ENCODE measurements at places on chromosomes 11 and 22. TPM values are rescaled to one million over a fixed set of nuclear protein-coding genes. Genes with fewer than 3 reads are reported as not detected.

The HIRA gene
- 16.1 TPM for total RNA-seq

GRCh38 chr11:61454520-61454919 lies 24.6 kb downstream of the SDHAF2 start:
- H3K27me3 ChIP-seq, result no peaks in the 10 kb centered on the region
- peaks cover 12% of the 10 kb centered on the region for H3K36me3 ChIP-seq
- no peaks in the 10 kb centered on the region for H3K4me1 ChIP-seq

The PYGM gene
- total RNA-seq, result 1.1 TPM

- no peak for DNase-seq
- H3K4me1 ChIP-seq, result no peaks in the 10 kb centered on the region
- no peak overlapping the region for H3K4me3 ChIP-seq
- H3K27me3 ChIP-seq, result peaks cover 43% of the 10 kb centered on the region
- no peak overlapping the region for H3K27ac ChIP-seq
These were observed 38.6 kb downstream of the KCNQ1 start for GRCh38 chr11:2483426-2483825.

DNA sequence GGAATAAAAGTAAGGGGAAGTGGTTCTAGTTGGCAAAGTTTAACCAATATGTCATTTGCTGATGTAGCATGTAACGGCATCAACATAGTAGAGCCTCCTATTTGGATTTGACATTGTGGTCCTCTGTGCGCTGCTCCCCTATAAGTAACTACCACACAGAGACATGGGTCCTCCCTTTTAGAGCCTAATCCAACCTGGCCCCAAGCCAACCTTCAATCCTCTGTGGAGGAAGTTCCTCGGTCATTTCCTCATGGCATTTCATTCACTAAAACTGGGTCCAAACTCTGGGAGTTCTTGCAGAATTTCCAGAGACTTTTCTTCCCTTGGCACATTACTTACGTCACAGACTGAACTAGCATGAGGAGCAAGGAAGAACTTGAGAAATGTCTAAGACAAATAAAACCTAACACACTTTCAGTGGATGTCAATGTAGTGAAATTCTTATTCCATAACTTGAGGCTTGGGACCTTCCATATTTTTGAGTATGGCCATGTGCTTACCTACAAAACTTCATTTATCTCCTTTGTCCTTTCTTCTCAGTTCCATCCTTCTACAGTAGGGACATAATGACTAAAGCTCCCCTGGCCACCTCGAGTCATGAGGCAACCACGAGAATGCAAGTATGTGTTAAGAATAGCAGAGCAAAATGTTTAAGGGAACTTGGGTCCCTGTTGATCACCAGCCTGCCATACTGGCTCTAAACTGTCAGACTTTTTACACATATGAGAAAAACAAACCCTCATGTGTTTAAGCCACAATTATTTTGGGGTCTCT lies 34.7 kb downstream of the MMP20 start:
- H3K4me1 ChIP-seq, result peaks cover 17% of the 10 kb centered on the region
- no peak overlapping the region for H3K4me3 ChIP-seq
- H3K27ac ChIP-seq, result no peak overlapping the region
- no peaks in the 10 kb centered on the region for H3K36me3 ChIP-seq
- DNase-seq, result no peak
- H3K27me3 ChIP-seq, result peaks cover 15% of the 10 kb centered on the region

DNA sequence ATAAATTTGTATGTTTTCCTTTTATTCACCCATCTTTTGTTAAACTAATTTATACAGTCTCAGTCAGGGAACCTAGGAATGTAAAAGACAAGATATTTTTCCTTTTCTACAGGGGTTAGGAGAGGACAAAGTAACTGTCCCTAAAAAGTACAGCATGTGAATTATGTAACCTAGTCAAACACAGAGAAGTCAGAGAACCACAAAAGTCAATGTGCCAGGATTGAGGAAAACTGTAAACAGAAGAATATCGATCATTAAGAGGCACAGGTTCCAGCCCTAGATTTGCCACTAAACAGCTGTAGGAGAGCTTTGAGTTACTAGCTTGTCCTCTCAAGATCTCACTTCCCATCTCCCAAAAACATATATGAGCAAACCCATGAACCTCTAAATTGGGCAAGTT lies 550.9 kb upstream of the FAT3 start:
- no peaks in the 10 kb centered on the region for H3K27me3 ChIP-seq
- no peak overlapping the region for H3K27ac ChIP-seq
- DNase-seq, result no peak
- no peaks in the 10 kb centered on the region for H3K4me1 ChIP-seq

- H3K36me3 ChIP-seq, result no peaks in the 10 kb centered on the region
- H3K4me1 ChIP-seq, result peaks cover 3% of the 10 kb centered on the region
- no peak for DNase-seq
- no peaks in the 10 kb centered on the region for H3K27me3 ChIP-seq
These were observed 39.7 kb downstream of the DEUP1 start for GRCh38 chr11:93370260-93370659.

DNA sequence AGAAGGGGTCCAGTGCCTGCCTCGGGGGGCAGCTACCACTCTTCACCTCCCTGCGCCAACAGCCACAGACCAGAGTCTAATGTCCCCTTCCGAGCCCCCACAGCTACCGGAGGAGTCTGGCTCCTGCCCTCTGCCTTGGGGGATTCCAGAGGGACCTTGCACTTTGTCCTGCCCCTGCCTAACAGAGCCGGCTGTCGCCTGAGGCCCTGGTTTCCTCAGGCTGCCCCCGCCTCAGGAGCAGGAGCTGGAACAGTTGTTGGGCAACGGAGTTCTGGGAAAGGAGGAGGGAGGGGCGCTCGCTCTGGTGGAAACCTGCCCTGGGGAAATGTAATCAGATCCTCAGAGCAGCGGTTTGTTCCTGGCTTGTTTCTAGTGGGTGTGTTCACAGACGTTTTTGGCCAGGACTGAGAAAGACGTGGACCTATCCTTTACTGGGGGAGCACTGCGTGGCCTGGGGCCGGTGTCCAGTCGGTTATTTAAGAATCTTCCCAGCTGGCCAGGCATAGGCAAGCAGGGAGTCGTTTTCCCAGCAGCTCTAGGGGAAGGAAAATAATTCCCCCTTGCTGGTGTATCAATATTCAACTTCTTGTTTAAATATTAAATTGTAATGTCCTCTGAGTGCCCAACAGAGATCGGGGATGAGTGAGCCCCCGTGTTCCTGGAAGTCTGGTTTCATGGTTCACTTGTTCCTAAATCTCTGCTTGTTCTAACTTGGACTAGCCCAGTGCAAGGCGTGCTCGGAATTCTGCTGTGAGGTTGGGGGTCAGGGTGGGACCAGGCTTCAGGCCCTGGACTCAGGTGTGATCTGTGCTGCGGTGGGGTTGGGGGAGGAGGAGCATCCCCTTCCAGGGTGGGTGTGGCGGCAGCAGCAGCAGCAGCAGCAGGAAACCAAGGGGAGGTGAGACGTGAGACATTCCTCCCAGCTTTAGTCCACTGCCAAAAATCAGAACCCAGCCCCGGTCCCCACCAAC lies 32.1 kb downstream of the A4GALT start:
- H3K27ac ChIP-seq, result peak overlapping the region; percentile 52
- H3K36me3 ChIP-seq, result no peaks in the 10 kb centered on the region
- no peaks in the 10 kb centered on the region for H3K27me3 ChIP-seq
- DNase-seq, result peak; percentile 83
- H3K4me3 ChIP-seq, result no peak overlapping the region

DNA sequence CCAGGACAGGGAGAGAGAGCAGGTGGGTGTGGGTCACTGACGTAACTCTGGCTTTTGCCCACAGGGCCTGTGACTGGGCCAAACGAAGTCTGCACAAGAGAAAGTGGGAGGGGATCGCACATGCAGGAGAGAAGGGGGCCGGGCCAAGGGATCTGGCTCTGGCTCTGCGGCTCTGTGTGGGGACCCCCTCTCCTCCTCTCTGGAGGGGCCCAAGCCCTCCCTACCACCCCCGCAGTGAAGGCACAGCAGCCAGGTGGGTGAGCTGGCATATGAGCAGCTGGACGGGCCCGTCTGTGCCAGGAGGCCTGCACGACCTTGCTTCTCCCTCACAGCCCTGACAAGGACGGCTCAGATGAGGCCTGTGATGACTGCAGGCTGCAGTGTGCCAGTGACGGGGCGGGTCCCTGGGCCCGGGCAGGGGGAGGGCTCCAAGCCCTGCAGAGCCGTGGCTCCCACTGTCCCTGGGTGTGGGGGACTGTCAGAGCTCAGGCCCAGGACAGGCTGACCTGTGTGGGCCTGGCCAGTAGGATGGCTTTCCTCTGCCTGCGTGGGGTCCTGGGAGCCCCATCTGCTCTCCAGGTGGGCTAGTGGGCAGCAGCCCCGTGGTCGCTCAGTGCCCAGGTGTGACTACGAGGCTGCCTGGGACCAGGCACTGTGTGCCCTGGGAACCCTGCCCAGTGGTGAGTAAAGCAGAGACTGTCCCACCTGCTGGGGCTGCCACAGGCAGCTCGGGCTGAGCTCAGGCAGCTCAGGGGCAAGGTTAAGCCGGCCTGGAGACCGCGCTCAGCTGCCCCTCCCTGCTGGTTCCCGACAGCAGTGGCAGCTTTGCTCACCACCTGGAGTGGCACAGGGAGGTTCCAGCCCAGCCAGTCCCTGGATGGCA lies 22.2 kb downstream of the MRGPRG start:
- peak; percentile 55 for DNase-seq
- H3K4me1 ChIP-seq, result no peaks in the 10 kb centered on the region

The HIC2 gene
- 35.4 TPM for total RNA-seq

The MMP27 gene
- total RNA-seq, result not detected

DNA sequence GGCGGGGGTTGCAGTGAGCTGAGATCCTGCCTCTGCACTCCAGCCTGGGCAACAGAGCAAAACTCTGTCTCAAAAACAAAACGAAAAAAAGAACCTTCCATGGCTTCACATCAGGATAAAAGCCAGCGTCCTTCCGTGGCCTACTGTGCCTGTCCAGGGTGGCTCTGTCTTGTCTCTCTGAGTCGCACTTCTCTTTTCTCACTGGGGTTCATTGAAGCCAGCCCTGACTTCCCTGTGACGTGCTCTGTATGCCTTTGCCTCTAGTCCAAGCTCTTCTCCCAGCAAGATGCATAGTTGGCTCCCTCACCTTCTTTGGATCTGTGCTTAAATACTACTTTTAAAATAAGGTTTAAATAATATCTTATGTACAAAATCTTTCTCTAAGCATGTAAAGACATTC lies 11.6 kb downstream of the ATXN10 start:
- H3K27ac ChIP-seq, result no peak overlapping the region
- no peaks in the 10 kb centered on the region for H3K4me1 ChIP-seq
- no peaks in the 10 kb centered on the region for H3K27me3 ChIP-seq
- DNase-seq, result no peak

GRCh38 chr11:121418625-121419114 lies 33.4 kb upstream of the SORL1 start:
- H3K4me1 ChIP-seq, result no peaks in the 10 kb centered on the region
- DNase-seq, result no peak
- H3K27ac ChIP-seq, result no peak overlapping the region
- H3K4me3 ChIP-seq, result no peak overlapping the region

- H3K27ac ChIP-seq, result no peak overlapping the region
- H3K36me3 ChIP-seq, result no peaks in the 10 kb centered on the region
- H3K4me1 ChIP-seq, result no peaks in the 10 kb centered on the region
- no peak for DNase-seq
- no peak overlapping the region for H3K4me3 ChIP-seq
These were observed 40.0 kb upstream of the FIBIN start for GRCh38 chr11:26953770-26954392.

The HOATZ gene
- total RNA-seq, result 0.89 TPM

The ELF5 gene
- not detected for total RNA-seq

The DDTL gene
- total RNA-seq, result 1.2 TPM

GRCh38 chr22:24285245-24285644 lies 14.6 kb downstream of the SPECC1L start:
- H3K4me3 ChIP-seq, result no peak overlapping the region
- no peaks in the 10 kb centered on the region for H3K4me1 ChIP-seq
- DNase-seq, result no peak
- H3K27ac ChIP-seq, result no peak overlapping the region
- peaks cover 10% of the 10 kb centered on the region for H3K36me3 ChIP-seq
- H3K27me3 ChIP-seq, result no peaks in the 10 kb centered on the region

GRCh38 chr11:9616858-9617257 lies 43.4 kb downstream of the WEE1 start:
- DNase-seq, result no peak
- H3K36me3 ChIP-seq, result no peaks in the 10 kb centered on the region
- H3K4me1 ChIP-seq, result no peaks in the 10 kb centered on the region
- H3K27ac ChIP-seq, result no peak overlapping the region
- no peaks in the 10 kb centered on the region for H3K27me3 ChIP-seq

The RTN3 gene
- total RNA-seq, result 160 TPM

The CADM1 gene
- 102 TPM for total RNA-seq

DNA sequence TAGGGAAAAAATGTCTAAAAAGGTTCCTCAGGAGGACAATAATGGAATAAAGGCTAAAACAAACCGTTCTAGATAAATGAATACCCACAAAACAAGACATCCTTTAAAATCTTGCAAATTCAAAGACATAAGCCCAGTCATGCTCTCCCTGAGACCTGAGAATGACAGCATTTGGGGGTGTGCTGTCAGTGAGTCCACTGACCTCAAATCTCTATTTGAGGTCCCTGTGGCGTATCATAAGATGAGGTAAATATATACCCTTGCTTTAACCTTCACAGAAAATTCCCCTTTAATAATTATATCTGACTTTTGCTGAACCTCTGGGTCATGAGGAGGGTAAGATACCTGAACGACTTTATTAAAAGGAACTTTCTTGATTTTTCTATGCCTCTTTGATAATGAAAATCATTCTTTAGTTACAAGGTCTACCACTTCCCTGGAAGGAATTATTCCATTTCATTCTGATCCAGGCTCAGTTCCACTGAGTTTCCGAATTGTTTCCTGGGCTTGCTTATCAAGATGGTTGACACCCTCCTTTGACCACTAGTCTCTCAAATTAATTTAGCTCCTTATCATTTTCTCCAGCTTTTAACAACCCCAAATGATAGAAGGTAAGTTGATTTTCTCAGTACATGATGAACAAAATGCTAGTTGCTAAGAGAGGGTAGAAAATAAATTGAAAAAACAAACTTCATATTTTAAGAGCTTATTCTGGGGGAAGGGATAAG lies 53.8 kb upstream of the CHRM4 start:
- H3K27ac ChIP-seq, result no peak overlapping the region
- H3K4me3 ChIP-seq, result no peak overlapping the region
- no peak for DNase-seq
- peaks cover 46% of the 10 kb centered on the region for H3K36me3 ChIP-seq

GRCh38 chr11:17294033-17294432 lies 17.5 kb downstream of the NUCB2 start:
- no peaks in the 10 kb centered on the region for H3K4me1 ChIP-seq
- peaks cover 3% of the 10 kb centered on the region for H3K36me3 ChIP-seq
- H3K27ac ChIP-seq, result no peak overlapping the region

DNA sequence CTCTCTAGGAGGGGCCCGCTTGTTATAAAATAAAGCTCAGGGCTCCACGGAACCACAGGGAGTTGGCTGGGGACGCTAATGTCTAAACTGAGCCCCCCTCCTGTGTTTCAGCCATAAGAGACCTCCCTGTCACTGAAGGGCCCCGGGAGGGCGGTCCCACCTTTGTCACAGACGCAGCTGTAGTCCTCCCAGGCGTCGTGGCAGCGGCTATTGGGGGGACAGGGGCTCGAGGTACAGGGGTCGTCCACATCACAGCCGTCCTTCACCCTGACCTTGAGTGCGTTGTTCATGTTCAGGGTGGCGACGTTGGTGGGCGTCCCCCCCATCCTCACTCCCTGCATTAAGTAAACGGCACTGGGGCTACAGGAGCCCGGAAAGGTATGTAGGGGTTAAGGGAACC lies 62.0 kb downstream of the TRMU start:
- H3K27ac ChIP-seq, result no peak overlapping the region
- H3K36me3 ChIP-seq, result peaks cover 4% of the 10 kb centered on the region
- no peaks in the 10 kb centered on the region for H3K4me1 ChIP-seq
- H3K4me3 ChIP-seq, result no peak overlapping the region

The BTG4 gene
- not detected for total RNA-seq

The TMEM45B gene
- total RNA-seq, result not detected

All from endodermal cell (in vitro differentiated cells).